ENCODE measurements at places on chromosomes 4 and X. TPM values are rescaled to one million over a fixed set of nuclear protein-coding genes. Genes with fewer than 3 reads are reported as not detected.

DNA sequence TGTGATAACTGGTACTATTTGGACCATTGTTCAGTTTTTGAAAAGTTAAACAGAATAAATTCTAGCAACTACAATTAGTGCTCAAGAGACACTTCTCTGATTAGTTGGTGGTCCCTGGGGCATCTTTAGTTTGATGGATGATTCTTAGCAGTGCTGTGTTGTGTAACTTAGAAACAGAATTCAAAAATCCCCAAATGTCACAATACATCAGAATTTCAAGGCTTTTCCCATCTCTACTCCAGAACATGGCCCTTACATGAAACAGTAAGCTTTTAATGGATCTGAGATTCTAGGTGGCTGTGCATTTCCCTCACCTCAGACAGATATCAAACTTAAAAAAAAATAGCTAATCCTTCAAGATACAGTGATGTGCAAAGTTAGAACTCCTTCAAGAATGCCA, 104.4 kb upstream of the CXCL13 start:
- DNase-seq: no peak

GRCh38 chr4:182202650-182203049, 40.6 kb upstream of the TENM3 start:
- DNase-seq: no peak

GRCh38 chr4:139458543-139458942, 4.6 kb downstream of the RAB33B start:
- DNase-seq: no peak

Gene CDKL5
- total RNA-seq: 15.3 TPM

Gene TSPAN7
- total RNA-seq: 0.24 TPM

DNA sequence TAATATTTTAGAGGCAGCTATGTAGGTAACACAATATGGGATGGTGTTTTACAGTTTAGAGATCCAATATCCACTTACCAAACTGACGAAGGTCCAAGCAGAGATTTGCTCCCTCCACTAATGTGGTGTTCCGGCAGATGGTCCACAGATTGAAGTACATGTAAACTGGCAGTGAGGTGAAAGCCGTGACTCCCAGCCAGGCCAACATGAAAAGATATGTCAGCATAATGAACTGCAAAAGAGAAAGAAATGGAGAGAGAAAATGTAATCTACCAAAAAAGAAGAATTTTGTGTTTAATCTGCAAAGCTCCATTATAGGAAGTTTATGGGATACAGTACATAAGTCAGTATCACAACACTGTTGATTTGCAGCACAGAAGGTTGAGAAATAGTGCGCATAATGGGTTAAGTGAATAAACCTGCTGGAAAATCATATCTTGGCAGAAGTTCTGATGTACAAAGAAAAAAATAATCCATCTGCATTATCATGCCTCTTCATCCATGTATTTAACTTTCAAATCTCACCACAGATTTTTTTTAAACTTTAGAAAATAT, 160.2 kb downstream of the GPM6A start:
- DNase-seq: no peak

Measured in GM12878 (cell line).